ENCODE measurements at places on chromosomes 2 and 18. TPM values are rescaled to one million over a fixed set of nuclear protein-coding genes. Genes with fewer than 3 reads are reported as not detected.

Gene INPP5D
- total RNA-seq: 6.2 TPM

Gene APOB
- 0.20 TPM for total RNA-seq

Gene LYG2
- not detected for total RNA-seq

Gene TMEM200C
- total RNA-seq: 0.12 TPM

Gene IHH
- total RNA-seq: 0.08 TPM

Gene CCDC85A
- total RNA-seq: 0.24 TPM

Gene ARHGAP25
- 3.1 TPM for total RNA-seq

Gene ALLC
- total RNA-seq: not detected

Gene XRCC5
- 198 TPM for total RNA-seq

Gene CRYGD
- not detected for total RNA-seq

Gene CD8A
- 0.44 TPM for total RNA-seq

Gene NIF3L1
- 23.2 TPM for total RNA-seq

Gene MYO7B
- 0.04 TPM for total RNA-seq
